ENCODE measurements at places on chromosomes 16 and 17.

DNA sequence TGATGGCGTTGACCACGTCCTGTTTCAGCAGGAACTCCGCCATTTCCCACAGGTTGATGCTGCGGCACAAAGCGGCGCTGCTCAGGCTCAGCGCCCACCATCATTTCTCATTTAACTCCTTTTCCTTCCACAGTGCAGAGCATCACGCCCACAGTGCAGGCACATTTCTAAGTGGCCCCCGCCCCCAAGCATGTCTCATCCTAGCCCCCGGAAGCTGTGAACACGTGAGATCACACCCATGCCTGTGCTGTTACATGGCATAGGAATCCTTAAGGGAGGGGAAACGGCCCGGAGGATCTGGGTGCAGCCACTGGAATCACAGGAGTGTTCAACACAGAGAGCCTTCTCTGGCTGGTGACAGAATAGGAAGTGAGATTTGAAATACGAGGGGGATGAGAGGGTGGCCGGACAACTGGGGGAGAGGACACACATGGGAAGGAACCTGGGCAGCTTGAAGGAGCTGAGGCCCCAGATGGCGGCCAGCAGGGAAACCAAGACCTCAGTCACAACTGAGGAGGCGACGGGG lies 4.7 kb downstream of the NAGPA start:
- no peak for DNase-seq

DNA sequence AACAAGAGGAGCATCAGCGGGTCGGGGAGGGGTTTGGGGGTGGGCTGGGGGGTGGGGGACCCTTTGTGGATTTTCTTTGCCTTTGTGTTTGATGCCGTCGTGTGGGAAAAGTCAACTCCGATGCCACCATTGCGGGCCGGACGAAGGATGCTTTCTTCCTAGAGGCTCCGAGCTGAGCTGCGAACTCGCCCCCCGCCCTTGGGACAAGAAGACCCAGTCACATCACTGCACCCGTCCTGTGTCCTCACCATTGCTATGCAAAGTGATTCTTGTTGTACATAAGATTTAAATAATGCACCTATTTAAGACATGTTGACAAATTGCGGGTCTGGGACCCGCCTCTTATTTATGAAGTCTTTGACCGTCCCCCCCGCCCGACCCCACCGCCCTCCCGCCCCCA lies 69.0 kb upstream of the PLCG2 start:
- DNase-seq: no peak

- DNase-seq: no peak
Measured at GRCh38 chr16:51638339-51639135, 487.5 kb upstream of the SALL1 start.

- no peak for DNase-seq
Measured at GRCh38 chr16:57044931-57045693, 47.3 kb upstream of the CPNE2 start.

DNA sequence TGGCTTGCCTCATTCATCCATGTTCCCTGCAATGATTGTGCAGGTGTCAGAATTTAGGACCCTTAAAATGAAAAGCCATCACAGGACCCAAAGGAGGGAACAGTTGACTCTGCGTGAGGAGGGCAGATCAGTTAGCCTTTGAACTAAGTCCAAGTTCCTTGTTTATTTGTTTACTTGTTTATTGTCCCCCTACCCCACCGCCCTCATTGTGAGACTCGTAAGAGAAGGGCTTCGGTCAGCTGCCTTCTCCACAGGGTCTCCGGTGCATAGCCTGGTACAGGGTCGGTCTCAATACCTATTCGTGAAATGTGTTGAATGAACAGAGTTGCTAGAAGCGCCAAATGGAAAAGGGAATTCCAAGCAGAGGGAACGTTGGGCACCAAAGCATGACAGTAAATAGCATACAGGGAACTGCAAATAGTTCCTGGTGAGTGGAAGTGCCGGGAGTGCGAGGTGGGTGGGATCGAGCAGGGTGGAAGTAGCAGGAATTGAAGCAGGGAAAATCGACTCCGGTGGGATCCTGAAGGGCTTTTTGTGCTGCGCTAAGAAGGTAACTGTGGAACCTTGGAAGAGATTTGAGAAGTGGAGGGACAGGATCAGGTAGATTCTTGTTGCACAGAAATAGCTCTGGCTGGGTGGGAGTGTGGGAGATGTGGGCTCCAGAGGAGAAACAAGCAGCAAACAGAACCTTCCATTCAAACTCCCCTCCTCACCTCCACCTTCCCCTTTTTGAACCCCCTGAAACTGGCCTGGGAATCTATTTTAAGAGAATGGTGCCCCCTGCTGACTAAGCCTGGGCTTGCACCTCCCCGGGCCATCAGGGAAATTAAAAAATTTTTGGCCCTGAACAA lies 12.7 kb downstream of the SLC35B1 start:
- peak; percentile 39 for DNase-seq

GRCh38 chr16:5509794-5510193 lies 412.2 kb upstream of the EEF2KMT start:
- no peak for DNase-seq

DNA sequence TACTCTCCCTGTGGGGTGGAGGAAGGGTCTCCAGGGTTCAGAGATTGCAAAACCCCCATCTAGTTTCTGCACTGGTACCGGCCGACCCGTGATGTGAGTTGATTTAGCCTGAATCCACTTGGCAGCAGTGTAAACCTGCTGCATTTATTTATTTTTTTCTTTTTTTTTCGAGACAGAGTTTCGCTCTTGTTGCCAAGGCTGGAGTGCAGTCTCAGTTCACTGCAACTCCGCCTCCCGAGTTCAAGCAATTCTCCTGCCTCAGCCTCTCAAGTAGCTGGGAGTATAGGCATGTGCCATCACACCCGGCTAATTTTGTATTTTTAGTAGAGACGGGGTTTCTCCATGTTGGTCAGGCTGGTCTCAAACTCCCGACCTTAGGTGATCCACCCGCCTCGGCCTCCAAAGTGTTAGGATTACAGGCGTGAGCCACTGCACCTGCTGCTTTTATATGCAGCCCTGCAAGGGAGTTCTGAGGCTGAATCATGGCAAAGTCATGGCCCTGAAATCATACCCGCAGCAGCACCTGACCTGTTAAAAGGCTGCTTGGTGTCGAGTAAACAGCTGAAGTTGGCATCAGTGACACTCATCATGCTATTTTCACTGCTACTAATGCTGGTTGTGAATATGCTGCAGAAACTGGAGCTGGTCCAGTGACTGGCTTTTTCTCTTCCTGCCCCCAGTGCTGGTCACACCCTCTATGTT lies 21.4 kb downstream of the DEXI start:
- DNase-seq: no peak

Measured in HuH-7.5 (cell line).